ENCODE measurements at places on chromosomes 5 and 9.

DNA sequence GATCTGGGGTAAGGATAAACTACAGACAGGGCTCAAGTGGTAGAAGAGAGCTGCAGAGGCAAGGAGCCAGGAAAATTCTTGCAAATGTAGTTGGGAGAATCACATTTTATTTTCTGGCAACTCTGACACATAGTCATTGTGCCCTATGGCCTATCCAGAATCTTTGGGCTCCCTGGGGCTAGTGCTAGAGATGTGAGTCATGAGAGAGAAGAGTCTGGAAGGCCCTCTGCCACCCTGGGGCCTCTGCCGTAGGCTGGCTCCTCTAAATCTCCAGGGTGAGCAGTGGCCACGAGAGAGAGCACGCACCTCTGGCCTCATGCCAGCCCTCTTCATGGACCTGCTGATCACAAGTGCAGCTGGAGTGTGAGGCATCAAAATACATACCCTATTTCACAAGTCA is 74.3 kb upstream of the SSBP2 start:
- DNase-seq, result no peak

GRCh38 chr9:96651626-96652025 is 3.5 kb downstream of the PRXL2C start:
- no peak for DNase-seq

- DNase-seq, result no peak
Observed at GRCh38 chr9:134670042-134670525, 28.5 kb downstream of the COL5A1 start.

DNA sequence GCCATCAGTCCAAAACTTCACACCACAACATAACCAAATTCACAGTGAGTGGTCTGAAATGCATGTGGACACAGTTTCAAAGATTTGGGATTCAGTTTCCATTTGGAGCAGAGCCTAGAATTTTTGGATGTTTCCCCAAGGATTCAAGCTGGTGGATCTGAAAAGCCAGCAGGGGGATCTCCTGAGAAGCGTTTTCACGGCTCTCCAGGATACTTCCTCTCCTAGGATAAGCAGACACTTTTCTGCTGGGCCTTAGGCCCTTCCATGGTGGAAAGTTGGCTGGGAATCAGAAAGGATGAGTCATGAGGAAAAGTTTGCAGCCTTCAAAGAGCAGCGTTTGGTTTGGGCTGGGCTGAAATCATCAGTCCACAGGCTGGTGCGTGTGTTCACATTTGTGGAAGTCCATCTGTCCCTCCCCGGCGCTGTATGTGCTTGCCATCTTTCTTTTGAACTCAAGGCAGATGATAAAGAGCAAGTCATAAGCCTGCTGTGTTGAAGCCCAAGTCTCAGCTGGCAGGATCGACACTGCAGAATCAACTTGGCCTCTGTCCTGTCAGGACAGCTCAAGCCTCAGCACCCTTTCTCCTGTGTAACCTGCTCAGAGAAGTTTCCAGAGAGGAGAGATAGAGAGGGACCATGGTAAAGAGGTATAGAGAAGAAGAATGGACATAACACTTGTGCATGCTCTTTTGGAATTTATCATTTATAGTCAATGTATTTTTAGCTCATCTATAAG is 152.6 kb upstream of the MSX2 start:
- DNase-seq, result no peak

DNA sequence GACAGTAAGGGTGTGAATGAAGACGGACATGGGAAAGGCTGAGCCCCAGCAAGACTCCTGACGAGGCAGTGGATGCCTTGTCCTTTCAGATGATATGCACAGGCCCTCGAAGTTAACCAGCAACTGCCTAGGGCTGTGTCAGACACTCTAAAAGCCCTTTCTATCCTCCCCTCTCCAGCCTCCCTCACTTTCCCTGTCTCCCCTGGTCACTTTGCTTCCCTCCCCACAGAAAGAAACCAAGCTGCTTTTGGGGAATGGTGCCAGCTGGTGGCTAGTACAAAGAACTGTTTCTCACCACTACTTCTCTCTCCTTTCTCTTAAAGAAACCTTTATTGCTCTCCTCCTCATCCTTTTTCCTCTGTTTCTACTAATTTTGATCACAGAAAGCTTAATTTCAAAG is 21.4 kb downstream of the LHFPL2 start:
- DNase-seq, result no peak

GRCh38 chr9:78026416-78026815 is 5.2 kb downstream of the GNAQ start:
- no peak for DNase-seq

DNA sequence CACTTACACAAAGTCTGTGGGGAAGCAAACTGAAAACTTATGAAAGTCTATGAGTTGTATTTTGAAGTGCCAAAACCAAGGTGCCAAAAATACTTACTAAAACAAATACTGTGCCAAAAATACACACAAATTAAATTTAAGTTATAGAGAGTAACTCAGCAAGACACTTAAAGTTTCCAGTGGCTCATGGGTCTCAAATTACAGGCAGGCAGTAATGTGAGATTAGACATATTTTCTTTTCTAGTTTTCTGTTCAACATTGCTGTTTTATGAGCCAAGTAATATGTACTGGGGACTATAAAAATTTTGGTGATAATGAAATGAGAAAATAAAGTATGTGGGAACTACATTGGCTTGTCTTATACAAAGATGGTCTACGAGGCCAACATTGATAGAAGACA is 172.2 kb upstream of the SNX2 start:
- no peak for DNase-seq

GRCh38 chr5:76958991-76959767 is 6.3 kb downstream of the CRHBP start:
- DNase-seq, result no peak

GRCh38 chr5:6373081-6373846 is 5.1 kb downstream of the MED10 start:
- no peak for DNase-seq

GRCh38 chr5:30194595-30194994 is 998.9 kb upstream of the CDH6 start:
- DNase-seq, result no peak

DNA sequence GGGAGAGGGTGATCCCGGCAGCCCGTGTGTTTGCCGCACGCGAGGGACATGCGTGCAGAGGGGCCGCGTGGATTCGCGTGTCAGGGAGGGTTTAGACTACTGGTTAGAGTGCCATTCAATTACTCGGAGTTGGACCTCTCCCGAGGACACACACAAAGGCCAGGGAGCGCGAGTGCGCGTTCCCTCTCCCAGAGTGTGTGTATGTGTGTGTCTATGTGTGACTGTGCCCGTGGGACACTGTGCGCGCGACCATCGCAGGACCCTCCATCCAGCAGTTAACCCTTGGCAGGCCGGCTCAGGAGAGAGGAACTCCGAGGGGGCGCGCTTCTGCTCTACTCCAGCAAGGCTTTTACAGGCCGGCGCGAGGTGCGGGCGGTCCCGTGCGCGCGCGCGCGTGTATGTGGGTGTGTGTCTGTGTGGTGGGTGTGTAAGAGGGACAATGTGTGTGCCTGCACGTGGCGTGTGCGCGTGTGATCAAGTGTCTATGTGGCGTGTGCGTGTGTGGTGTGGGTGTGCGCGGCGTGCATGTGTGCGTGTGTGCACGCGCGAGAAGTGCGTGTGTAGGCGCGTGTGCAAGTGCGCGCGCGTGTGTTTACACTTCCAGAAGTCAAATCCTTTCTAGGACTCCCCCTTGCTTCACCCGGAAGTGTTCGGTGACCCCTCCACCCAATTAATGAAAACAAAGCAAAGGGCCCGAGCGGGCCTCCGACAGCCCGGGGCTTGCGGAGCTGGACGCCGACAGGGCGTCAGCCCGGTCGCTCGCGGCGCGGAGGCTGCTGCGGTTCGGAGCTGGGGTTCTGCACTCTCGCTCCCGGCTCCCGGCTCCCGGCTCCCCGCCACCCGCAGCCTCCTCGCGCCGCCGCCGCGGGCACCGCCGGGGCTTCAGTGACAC is 75.3 kb upstream of the TBCA start:
- DNase-seq, result no peak

DNA sequence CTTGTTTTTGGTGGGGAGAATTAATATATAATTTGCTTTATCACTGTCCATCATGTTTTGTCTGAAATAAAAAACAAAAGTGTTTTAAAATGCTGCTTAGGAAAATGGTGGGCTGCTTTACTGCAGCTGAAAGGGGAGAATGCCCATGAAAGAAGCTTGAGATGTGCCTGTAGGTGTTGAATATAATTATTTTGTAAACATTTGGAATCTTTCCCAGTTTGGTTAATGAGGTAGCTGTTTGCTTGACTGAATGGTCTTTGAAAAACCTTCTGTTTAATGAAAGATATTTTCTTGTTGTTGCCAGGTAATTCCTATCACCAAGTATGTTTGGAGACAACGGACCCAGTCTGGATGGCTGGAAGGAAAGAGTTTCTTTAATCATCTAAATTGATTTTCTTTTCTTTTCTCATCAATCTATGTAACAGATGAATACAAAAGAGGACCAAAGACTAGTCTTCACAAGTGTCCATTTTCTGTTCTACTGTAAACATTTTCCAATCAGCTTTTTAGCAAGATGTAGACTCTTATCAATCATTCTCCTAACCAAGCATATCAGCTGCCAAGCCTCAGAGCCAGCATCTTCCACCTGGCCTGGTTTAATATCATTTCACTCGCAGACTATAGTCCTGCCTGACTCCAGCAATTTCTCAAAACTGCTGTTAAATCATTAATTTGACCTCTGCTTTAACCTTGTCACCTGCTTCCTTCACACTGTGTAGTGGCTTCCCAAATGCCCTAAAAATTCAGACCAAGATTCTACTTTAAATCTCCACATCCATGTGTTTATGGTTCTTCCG is 441.2 kb upstream of the CHD1 start:
- no peak for DNase-seq

DNA sequence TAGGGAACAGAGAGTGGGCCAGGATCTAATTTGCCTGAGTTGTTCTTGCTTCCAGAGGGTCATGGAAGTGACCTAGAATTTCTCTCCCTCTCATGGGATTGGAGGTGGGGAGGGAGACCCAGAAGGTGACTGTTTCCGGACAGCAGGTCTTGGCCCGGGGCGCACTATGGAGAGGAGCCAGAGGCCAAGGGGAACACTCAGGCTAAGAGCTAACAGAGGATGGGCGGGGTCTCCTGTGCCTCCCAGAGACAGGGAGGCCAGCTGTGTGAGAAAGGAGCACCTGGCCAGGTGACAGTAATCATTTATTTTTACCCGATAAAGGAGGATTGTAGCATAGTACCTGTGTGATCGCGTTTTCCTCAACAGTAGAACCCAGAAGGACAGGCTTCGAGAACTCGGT is 50.9 kb upstream of the ANKH start:
- no peak for DNase-seq

- no peak for DNase-seq
Observed at GRCh38 chr5:34914671-34915138, 599 bp downstream of the RAD1 start.

- no peak for DNase-seq
Observed at GRCh38 chr5:93941897-93942296, 200.5 kb upstream of the POU5F2 start.

- no peak for DNase-seq
Observed at GRCh38 chr9:1837453-1838084, 177.6 kb upstream of the SMARCA2 start.

DNA sequence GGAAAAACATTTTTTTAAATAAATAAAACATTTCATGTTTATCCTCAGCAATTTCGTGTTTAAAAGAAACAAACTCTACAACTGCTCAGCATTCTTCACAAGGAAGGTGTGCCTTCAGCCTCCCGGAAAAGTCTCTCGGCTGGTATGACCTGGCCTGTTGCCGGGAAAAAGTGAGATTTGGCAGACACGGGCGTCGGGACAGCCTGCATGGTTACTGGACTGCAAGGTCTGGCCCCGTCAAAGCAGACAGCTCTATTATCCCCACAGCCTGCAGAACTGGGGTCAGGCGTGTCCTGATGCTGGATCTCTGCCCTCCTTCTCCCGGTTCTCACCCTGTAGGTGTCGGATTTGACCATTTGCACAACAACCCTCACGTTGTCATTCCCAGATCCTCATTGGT is 120.3 kb upstream of the SPATA31C2 start:
- DNase-seq, result no peak

DNA sequence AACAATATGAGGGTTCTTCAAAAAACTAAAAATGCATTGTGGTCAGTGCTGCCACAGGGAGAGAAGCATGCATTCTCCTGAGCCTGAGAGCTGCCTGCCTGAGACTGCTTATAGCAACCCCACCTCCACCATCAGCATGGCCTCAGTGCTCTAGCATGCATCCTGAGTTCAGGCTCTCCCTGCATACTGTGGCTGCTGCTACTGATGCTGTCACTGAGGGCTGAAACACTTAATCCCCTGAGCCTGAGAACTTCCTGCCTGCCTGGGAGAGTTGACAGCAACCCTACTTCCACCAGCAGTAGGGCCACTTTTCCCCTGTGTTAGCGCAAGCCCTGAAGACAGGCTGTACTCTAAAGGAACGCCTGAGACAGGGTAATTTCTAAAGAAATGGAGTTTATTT is 206.0 kb downstream of the FBXO4 start:
- DNase-seq, result no peak

GRCh38 chr9:2657427-2657826 is 35.8 kb downstream of the VLDLR start:
- peak; percentile 18 for DNase-seq

- no peak for DNase-seq
Observed at GRCh38 chr9:126203313-126203712, 123.3 kb upstream of the MVB12B start.

DNA sequence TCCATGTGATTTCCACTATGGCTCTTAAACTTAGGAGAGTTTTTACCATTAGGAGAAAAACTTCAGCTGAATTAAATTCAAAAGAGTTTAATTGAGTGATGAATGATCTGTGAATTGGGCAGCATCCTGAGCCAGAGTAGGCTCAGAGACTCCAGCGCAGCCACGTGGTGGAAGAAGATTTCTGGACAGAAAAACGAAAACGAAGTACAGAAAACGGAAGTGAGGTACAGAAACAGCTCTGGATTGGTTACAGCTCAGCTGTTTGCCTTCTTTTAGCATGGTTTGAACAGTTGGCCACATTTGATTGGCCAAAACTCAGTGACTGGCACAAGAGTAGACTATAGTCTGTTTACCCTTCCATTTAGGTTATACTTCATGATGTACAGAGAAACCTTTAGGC is 69.2 kb upstream of the PLPP1 start:
- no peak for DNase-seq

DNA sequence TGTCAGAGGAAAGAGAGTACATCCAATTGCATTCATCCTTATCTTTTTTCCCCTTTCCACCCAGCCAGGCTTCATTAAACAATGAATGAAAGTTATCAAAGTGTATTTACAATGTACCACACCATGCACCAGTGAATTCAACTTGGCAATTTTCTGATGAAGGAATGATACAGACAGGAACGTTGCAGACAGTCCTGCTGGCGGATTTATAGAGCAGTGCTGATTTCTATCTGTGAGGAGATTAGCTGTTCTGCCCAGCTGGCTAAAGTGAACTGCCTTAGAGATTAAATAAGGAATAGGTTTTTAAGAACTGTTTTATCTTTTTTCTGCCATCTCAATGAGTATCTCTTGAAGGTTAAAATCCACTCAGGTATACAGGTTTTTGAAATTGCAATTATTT is 403.9 kb downstream of the CDH18 start:
- DNase-seq, result no peak

DNA sequence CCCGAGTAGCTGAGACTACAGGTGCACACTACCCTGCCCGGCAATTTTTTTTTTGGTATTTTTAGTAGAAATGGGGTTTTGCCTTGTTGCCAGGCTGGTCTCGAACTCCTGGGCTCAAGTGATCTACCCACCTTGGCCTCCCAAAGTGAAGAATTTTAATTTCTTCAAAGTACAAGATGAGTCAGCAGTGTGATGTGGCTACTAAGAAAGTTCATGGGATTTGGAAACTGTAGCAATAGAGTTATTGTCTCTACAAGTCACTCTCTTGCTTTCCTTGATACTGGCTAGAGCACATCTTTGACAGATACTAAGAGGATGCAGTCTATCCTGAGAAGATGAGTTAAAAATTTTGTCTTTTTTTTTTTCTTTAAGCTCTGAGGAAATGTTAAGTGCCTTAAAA is 1.6 kb downstream of the CREB3 start:
- DNase-seq, result no peak

GRCh38 chr5:149046196-149046829 is 16.5 kb downstream of the SH3TC2 start:
- no peak for DNase-seq
